NCI-H345 (cell line): ENCODE measurements at places on chromosomes 6 and 20.
A peak's percentile ranks its signal among the peaks of the same experiment; 100 is the strongest.

DNA sequence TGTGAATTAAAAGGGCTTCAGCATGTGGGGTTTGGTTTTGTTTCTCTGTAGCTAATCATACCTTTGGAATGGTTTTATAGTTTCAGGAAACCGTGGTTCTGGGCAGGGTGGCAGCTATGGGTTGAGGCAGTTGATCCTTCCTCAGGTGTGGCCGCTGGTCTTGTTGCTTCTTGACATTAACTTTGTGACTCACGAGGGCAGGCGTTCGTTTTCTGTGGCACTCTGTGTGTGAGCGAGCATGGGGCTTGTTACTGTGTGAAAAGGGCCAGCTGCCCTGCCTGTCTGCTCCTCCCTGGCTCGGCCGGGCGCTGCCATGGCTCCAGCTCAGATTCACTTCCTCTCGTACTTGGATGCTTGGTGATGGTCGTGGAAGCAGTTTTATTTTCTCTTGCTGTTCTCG is 16.2 kb downstream of the DNAJC5 start:
- no peak for DNase-seq

GRCh38 chr6:165585060-165585459 is 78.0 kb downstream of the PDE10A start:
- DNase-seq = no peak

- peak; percentile 89 for DNase-seq
Measured at GRCh38 chr20:63957004-63957689, 931 bp upstream of the UCKL1 start.

- no peak for DNase-seq
Measured at GRCh38 chr6:129707028-129707427, 2.9 kb downstream of the ARHGAP18 start.

DNA sequence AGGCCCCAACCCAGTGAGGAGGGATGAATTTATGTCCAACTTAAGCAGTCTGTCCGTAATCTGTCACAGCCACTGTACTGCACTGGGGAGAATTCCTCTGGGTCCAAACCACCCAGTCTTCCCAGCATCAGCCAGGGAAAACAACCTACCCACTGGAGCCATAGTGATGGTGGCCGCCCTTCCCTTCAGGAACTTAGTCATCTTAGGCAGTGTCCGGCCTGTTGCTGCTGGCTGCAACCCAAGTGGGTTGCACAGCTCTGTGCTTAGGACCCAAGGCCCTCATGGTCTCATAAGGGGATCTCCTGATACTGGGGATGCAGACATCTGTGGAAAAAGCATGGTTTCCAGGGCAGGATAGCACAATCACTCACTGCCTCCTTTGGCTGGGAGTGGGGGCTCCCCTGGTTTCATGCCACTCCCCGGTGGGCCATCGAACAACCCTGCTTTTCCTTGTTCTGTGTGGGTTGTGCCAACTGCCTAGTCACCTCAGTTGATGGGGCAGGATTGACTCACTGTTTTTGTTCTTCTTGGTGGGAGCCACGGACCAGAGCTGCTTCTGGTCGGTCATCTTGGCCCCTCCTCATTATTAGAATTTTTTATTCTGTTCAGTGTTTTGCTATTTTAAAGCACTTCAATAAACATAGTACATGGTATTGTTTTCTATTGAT is 591.9 kb downstream of the DOK5 start:
- DNase-seq = no peak

DNA sequence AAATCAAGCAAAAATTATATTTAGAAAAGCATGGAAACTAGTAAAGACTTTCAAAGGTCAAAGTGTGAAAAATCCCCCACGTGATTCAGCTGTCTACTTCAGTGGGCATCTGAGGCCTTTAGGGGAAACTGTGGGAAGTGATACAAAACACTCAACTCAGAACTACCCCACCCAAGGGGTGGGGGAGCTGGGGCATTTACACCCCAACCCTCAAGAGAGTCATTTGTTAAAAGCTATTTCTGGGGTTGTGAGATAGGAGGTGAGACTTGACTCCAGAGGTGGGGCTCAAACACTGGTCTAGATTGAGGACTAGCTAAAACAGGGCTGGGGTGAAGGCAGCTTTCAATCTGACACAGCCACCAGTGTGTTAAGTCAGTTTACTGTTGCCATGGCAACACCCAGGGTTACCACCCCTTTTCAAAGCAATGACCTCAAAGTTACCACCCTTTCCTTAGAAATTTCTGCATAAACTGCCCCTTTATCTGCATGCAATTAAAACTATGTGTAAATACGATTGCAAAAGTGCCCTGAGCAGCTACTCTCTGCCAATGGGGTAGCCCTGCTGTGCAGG is 9.9 kb upstream of the GTSF1L start:
- DNase-seq = no peak

GRCh38 chr20:34522969-34523871 is 7.0 kb downstream of the DYNLRB1 start:
- DNase-seq = peak; percentile 22

GRCh38 chr6:82088978-82089771 is 158.4 kb downstream of the IBTK start:
- no peak for DNase-seq

DNA sequence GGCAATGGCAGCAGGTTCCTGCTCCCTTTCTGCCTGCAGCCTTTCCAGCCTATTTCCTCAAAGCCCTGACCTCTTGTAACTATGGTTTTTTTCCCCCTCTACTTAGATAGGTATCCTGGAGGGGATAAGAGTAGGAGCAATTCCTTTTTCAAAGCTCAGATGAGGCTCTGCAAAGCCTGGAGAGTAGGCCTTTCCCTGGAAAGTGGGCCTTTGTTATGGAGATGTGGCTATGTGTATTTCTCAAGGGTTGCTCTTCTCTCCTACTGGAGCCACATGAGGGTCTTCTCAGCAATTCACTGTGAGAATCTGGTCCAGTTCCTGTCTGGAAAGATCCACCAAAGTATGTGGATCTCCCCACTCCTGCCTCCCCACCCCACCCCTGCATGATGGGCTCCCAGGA is 96.0 kb downstream of the DTD1 start:
- DNase-seq = no peak

GRCh38 chr6:107266563-107266962 is 151.2 kb upstream of the BEND3 start:
- DNase-seq = no peak

DNA sequence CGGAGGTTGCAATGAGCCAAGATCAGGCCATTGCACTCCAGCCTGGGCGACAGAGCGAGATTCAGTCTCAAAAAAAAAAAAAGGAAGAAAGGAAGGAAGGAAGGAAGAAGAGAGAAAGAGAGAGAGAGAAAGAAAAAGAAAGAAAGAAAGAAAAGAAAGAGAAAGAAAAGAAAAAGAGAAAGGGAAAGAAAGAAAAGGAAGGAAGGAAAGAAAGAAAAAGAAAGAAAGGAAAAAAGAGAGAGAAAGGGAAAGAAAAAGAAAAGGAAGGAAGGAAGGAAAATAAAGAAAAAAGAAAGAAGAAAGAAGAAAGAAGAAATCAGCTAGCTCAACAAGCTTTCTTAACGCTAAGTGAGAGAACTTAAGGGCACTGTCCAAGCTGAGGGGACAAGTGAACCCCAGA is 7.6 kb upstream of the MATN4 start:
- DNase-seq = no peak

GRCh38 chr6:8879334-8879733 is 444.0 kb upstream of the SLC35B3 start:
- DNase-seq = no peak

GRCh38 chr6:161228921-161229591 is 44.8 kb downstream of the AGPAT4 start:
- no peak for DNase-seq

GRCh38 chr6:111777357-111777756 is 95.9 kb downstream of the FYN start:
- no peak for DNase-seq

GRCh38 chr6:9437836-9438235 is 977.0 kb downstream of the TFAP2A start:
- no peak for DNase-seq

DNA sequence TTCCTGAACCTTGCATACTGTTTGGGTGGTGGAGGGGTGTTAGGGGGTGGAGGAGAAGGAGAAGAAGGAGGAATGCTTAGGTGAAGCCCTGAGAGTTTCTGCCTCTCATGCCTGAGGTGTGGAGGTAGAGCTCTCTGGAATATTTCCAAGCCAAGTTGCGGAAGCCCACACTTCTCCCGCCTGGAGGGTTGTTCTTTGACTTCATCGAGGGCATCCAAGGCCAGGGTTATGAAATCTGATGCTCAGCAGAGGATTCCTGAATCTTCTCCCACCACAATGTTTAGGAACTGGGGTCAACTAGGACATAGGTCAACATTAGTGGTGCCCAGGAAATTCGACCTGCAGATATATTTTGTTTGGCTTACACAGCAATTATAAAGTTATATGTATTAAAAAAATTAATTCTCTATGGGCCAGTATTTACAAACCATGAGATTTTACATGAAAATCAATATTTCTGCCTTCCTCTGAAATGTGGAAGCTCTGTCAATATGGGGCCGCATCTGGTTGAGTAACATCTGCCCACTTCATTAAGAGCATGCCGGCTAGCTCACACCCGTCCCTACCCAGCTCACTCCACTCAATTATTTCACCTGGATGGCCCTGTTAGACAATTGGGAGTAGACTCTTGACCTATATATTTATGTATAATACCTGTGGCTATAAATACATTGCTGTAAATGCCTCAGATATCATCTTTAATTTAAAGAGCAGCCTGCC is 257.1 kb upstream of the ZFP64 start:
- DNase-seq = no peak

- DNase-seq = no peak
Measured at GRCh38 chr6:43999628-44000027, 127.6 kb downstream of the MRPL14 start.

DNA sequence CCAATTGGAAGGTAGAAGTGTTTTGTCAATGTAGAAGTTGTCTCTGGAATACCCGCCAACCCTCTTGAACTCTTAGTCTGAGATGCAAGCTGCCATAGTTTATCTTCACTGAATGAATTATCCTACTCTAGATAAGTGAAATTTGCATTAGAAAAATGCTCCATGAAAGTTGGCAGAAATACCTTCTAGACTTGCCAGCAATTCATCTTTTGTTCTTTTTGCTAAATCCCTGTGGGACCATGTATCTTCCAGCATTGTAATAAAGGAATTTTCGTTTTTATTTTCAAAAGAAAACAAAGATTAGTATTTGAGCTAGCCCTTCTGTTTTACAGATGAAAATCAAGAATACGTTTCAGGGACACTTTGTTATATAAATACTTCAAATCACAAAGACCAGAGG is 244.2 kb downstream of the CBLN4 start:
- DNase-seq = no peak

GRCh38 chr6:118748311-118749062 is 97.1 kb upstream of the CEP85L start:
- DNase-seq = peak; percentile 60

GRCh38 chr20:63280929-63281545 is 8.4 kb downstream of the ARFGAP1 start:
- no peak for DNase-seq

DNA sequence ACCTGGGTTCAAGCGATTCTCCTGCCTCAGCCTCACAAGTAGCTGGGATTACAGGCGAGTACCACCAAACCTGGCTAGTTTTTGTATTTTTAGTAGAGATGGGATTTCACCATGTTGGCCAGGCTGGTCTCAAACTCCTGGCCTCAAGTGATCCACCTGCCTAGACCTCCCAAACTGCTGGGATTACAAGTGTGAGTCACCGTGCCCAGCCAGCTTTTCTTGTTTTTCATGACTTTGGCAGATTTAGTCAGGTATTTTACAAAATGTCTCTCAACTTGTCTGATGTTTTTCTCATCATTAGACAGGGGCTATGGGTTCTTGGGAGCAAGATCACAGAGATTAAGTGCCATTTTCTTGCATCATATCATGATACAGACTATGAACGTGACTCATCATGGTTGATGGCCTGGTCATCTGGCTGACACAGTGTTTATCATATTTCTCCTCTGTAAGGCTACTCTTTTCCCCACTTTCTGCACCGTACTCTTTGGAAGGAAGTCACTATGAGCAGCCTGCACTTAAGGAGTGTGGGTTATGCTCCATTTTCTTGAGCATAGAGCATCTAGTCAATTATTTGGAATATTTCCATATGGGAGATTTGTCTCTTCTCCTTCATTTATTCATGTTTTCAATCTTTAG is 67.8 kb downstream of the RNF182 start:
- no peak for DNase-seq

DNA sequence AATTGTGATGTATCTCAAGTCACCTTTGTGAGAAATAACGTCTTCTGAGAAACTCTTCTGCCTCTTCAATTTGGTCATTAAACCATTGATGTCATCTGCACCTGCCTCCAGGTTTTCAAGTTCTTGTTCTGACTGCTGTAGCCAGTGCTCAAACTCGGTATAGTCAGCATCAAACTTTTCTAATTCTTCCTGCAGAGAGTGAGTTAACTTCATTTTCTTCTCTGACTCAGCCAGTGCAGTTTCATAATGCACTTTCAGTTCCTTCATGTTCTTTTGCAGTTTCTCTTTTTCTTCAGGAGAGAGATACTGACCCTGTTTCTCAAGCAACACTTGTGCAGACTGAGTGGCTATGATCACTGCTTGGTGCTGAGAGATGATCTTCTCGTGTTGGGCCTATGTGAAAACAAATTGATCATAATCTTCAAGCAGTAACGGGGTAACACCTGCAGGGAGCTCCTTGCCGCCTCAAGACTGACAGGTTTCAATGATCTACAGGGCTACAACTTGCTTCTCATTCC is 48.8 kb downstream of the DST start:
- no peak for DNase-seq

- no peak for DNase-seq
Measured at GRCh38 chr6:144181639-144182038, 31.3 kb downstream of the STX11 start.

- no peak for DNase-seq
Measured at GRCh38 chr20:12968472-12968871, 40.3 kb upstream of the SPTLC3 start.

GRCh38 chr6:62441182-62441581 is 155.2 kb upstream of the KHDRBS2 start:
- no peak for DNase-seq

DNA sequence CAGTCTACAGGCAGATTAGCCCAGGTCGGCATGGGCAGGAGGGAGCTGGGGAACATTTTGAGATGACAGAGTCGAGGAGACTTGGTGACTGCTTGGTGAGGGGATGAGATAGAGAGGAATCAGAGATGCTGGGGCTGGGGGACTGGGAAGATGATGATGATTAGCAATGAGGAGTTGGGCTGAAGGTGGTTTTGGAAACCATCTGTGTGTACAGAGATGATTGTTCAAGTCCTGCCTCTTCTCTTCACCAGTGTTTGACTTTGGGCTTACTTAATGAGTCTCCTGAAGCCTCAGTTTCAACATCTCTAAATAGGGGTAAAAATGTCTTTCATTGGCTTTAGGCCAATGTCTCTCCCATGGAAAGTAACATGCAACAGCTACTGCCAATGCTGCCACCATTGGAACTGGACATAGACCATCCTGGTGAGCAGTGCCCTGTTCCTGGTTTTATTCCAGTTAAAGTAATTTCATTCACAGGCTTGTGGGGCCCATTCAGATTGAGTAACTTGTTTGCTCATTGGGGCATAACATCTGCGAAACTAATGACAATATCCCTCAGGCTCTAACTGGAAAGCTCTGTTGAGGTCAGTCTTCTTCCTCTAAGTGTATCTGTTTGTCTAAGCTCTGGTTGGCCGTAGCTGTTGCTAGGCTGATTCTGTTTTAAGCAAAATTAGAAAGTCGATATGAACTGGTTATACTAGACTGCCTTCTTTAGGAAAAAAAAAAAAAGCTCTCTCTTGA is 99.1 kb downstream of the ARMC2 start:
- DNase-seq = peak; percentile 3
